ENCODE measurements at places on chromosomes 11 and 22.

GRCh38 chr11:61963016-61963281 lies 4.5 kb downstream of the FTH1 start:
- DNase-seq, result no peak

GRCh38 chr11:81397316-81397715 lies 1336.3 kb downstream of the FAM181B start:
- no peak for DNase-seq

- peak; percentile 58 for DNase-seq
Measured at GRCh38 chr22:31230871-31231621, 18.9 kb downstream of the LIMK2 start.

DNA sequence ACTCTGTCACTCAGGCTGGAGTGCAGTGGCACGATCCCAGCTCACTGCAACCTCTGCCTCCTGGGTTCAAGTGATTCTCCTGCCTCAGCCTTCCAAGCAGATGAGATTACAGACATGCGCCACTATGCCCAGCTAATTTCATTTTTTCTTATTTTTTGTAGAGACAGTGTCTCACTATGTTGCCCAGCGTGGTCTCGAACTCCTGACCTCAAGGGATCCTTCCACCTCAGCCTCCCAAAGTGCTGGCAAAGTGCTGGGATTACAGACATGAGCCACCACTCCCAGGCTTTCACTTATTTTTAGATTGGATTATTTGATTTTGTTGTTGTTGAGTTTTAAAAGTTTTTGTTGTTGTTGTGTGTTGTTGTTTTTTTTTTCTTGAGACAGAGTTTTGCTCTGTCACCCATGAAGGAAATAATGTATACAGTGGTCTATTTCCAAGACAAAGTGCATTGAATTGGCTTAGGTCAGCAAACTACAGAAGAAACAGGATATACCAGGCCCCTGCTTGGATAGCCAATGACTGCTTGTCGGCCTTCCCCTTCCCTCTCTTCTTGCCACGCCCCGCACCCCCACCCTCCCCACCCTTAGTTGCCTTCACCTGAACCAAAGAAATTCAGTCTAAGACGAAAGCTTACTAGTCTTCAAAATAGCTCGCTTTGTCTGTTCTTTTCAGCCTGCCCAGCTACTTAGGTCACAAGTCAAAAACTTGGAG lies 91.8 kb upstream of the CLDN5 start:
- DNase-seq, result no peak

GRCh38 chr11:77422687-77423086 lies 51.2 kb downstream of the PAK1 start:
- DNase-seq, result no peak

DNA sequence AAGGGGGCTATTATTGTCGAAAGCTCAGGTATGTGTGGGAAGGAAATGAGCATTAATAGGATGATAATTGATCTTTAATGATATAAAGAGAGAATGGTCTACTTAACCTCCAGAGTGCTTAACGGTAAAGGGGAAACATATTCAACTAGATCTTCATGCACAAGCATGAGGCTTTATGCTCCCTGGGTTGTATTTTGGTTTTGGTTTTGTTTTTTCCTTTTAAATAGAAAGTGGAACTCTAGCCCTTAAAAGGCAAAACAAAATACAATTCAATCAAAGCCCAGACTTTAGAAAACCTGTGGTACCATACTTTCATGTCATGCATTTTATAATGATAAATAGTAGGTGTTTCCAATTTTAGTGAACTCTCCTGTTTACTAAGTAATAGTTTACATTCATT lies 622.7 kb downstream of the METTL15 start:
- DNase-seq, result no peak

- DNase-seq, result peak; percentile 53
Measured at GRCh38 chr11:68271023-68271780, 571 bp downstream of the C11orf24 start.

GRCh38 chr11:115242982-115243381 lies 261.2 kb downstream of the CADM1 start:
- DNase-seq, result no peak

DNA sequence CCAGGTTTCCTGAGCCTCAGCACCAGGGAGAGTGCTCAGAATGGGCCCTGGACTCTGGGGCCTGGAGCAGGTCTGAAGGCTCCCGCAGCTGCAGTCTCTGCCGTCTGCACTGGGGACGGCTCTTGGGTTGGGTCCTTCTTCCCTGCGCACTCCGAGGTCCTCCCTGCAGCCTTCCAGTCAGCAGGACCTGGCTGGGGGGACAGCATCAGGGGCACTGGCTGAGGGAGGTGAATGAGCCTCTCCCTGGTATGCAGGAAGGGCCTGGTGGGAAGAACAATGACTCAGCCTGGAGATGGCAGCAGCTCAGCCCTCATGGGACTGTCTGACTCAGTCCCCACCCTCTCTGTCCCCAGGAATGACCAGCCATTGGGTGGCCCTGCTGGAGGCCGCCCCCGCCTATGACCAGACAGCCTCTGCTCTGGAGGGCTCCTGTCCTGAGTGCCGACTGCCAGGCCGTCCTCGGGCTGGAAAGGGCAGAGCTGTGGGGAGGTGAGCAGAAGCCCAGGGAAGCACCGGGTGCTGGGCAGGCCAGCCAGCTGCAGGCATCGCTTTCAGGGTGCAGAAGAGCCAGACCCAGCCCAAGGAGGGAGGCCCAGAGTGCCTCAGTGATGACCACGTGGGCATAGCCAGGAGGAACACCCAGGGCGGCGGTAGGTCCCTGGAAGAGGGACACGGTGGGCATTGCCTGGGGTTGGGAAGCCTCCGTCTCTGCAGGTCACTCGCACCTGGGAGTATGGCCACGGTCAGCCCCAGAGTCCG lies 455.0 kb downstream of the BRD1 start:
- no peak for DNase-seq

DNA sequence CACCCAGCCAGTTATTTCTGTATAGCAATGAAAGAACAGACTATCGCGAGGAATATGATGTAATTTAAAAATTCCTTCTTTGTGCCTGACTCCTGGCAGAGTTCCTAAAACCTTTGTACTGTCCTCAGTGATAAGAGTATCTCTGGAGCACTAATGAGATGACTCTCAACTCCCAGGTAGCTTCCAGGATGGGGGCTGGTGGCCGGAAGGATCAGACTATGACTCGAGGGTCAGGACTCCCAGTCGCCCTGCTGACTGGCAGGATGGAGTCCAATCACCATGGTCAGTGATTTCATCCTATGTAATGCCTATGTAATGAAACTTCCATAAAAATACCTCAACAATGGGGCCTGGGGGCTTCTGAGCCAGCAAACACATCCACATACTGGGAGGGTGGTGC lies 135.1 kb downstream of the SHANK2 start:
- no peak for DNase-seq

DNA sequence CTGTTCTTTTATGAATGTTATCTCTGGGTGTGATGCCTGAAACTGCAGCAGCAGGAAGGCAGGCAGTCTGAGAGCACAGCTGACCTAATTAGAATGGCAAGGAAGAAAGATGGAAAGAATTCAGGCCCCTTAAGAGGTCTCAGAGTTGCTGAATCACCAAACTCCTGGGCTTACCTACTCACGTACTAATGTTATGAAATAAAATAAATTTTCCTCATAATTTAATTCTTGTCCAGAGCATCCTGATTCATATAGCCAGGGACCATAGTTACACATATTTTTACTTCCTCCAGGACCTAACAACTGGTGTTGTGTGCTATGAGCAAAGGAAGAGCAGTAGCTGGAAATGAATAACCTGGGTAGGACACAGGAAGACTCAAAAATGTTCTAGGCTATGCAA lies 41.9 kb downstream of the SNX19 start:
- DNase-seq, result no peak

DNA sequence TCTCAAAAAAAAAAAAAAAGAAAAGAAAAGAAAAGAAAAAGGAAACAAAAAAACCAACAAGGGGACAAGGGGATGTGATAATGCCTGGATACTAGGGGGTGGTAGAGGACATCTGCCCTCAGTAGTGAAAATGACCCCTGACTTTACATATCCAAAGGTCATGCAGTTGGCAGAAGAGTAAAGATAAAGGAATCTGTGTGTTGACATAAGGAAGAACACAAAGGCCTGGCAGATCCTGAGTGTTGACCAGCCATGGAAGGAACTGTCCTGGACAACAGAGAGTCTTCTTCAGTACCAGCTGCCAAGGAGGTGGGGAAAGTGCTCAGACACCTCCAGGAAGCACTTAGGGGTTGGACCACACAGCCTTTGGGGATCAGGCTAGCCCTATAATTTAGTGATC lies 12.6 kb downstream of the SLC43A1 start:
- no peak for DNase-seq

DNA sequence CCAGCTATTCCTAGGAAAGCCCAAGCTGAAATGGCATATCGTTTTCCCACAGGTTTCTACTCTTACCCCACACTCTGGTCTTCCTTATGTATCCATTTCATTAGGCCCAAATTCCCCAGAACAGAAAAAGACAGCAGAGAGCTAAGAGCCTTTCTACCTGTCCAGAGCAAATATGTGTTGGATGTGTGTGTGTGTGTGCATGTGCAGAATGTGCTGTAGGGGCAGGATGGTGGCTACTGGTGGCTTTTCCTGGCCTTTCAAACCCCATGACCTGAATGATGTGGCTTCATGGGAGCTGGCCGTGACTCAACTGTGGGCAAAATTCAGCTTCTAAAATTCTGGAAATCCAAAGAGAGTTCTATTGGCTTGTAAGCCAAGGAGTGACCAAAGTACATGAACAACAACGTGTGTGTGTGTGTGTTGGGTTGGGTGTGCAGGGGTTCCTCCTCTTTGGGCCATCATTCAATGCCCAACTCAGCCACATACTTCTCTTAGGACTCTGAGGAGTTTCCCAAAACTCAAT lies 421.4 kb upstream of the CADM1 start:
- no peak for DNase-seq

Measured in CD4-positive, alpha-beta T cell treated with Interleukin-6 at 100 ng/mL for 8 hours (primary cell).